ENCODE measurements at places on chromosomes 7 and 10. TPM values are rescaled to one million over a fixed set of nuclear protein-coding genes. Genes with fewer than 3 reads are reported as not detected.

- no peaks in the 10 kb centered on the region for H3K36me3 ChIP-seq
- no peak overlapping the region for H3K27ac ChIP-seq
- DNase-seq = no peak
These were observed 60.4 kb downstream of the TCERG1L start for GRCh38 chr10:131251146-131251541.

DNA sequence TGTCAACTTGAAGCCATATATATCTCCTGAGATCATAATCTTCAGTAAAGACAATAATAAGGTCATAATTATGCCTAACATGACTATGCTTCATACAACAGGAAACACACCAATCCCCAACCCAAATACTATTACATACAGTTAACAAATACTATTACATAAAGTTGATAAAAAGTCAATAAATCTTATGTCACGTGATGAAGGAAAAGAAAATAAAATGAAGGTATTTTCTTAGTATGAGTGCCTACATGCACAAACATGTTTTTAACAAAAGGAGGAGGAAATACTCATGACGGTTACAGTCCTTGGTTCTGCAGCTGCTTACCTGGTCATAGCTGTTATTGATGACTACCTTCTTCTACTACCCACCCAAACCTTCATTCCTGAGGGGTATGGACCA lies 810.7 kb downstream of the PHTF2 start:
- no peaks in the 10 kb centered on the region for H3K27me3 ChIP-seq
- H3K4me3 ChIP-seq = no peak overlapping the region

- H3K27me3 ChIP-seq = no peaks in the 10 kb centered on the region
- no peaks in the 10 kb centered on the region for H3K36me3 ChIP-seq
- no peak overlapping the region for H3K27ac ChIP-seq
- H3K4me3 ChIP-seq = no peak overlapping the region
- H3K4me1 ChIP-seq = peaks cover 9% of the 10 kb centered on the region
These were observed 456.8 kb upstream of the KLF6 start for GRCh38 chr10:4241724-4242345.

DNA sequence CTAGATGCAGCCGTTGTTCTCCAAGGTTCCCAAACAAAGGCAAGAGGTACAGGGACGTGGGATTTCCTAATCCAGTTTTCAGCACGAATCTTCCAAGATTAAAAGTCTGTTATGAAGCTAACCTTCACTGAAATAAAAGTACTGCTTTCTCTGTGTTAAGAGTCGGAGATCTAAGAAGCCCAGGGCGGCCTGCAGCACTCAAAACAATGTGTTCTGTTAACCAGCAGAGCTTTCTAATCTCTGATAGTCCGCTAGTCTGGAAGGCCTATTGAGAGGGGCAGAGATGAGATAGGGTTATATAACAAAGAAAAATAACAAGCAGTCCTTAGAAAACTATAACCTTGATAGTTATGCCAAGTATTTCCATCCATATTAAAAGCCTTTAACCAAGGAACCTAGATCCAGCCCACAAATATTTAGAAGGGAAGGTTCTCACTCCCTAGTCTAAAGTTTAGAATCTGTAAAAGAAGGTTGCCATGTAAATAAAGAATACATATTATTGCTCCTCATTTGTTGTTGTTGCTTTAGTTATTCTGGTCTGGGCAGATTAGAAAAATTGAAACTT lies 106.3 kb upstream of the SVIL start:
- no peaks in the 10 kb centered on the region for H3K4me1 ChIP-seq
- H3K27me3 ChIP-seq = no peaks in the 10 kb centered on the region
- no peak for DNase-seq
- H3K4me3 ChIP-seq = no peak overlapping the region
- no peaks in the 10 kb centered on the region for H3K36me3 ChIP-seq
- H3K27ac ChIP-seq = no peak overlapping the region

- H3K36me3 ChIP-seq = no peaks in the 10 kb centered on the region
- H3K27me3 ChIP-seq = no peaks in the 10 kb centered on the region
- H3K4me3 ChIP-seq = no peak overlapping the region
- no peaks in the 10 kb centered on the region for H3K4me1 ChIP-seq
- H3K27ac ChIP-seq = no peak overlapping the region
- no peak for DNase-seq
These were observed 58.4 kb upstream of the FZD8 start for GRCh38 chr10:35700487-35700882.

DNA sequence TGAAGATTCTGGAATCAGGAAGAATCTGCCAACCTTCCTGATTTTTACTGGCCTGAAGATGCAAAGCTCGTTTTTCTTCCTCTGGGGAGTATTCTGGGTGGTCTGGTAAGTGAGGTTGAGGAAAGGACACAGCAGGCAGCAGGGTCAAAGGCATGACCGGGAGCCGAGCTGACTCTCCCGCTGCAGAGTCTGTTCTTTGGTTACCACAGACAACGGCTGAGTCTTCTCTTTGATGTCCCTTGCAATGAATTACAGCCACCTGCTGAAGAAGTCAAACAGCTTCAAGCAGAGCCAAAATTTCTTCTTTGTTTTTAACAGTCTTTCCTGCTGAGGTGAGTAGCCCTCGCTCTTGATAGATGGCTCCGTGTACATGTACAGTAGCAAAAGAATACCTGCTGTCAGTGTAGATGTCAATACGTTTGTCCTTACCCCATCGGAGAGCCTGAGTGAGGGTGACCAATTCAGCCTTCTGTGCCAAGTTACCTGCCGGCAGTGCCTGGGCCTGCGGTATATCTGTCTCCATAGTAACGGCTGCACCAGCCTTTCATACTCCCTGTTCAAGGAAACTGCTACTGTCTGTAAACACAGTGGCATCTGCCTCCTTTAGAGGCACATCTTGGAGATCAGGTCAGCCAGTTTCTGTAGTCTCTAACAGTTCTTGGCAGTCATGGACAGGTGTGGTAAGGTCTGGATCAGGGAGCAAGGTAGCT lies 76.4 kb downstream of the PRR15 start:
- no peak overlapping the region for H3K27ac ChIP-seq
- no peaks in the 10 kb centered on the region for H3K27me3 ChIP-seq
- no peak for DNase-seq
- H3K4me3 ChIP-seq = no peak overlapping the region

DNA sequence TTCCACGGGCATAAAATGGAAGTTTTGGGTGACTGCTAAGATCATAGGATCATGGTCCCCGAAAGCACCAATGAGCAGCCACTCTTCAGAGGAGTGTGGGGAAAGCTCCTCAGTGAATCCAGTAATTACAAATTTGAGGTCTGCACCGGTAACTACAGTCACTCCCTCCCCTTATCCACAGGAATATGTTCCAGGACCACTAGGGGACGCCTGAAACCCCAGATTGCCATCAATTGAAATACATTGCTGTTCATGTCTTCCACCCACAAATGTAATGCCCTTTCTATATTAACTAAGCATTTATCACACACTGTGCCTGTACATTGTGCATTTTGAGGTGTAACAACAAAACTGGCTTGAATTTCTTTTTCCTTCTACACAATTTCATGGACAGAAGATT lies 447.9 kb upstream of the PFKP start:
- no peaks in the 10 kb centered on the region for H3K4me1 ChIP-seq
- H3K27me3 ChIP-seq = no peaks in the 10 kb centered on the region
- no peak overlapping the region for H3K4me3 ChIP-seq

GRCh38 chr10:76297358-76297757 lies 865.9 kb downstream of the LRMDA start:
- H3K4me1 ChIP-seq = no peaks in the 10 kb centered on the region
- H3K27me3 ChIP-seq = no peaks in the 10 kb centered on the region
- H3K27ac ChIP-seq = no peak overlapping the region

- H3K36me3 ChIP-seq = no peaks in the 10 kb centered on the region
- peaks cover 12% of the 10 kb centered on the region for H3K27me3 ChIP-seq
These were observed 3.7 kb downstream of the TRIL start for GRCh38 chr7:28954471-28954870.

GRCh38 chr10:132644527-132645246 lies 107.1 kb downstream of the INPP5A start:
- no peak overlapping the region for H3K27ac ChIP-seq
- no peak for DNase-seq
- H3K4me3 ChIP-seq = no peak overlapping the region
- H3K4me1 ChIP-seq = no peaks in the 10 kb centered on the region
- no peaks in the 10 kb centered on the region for H3K27me3 ChIP-seq

DNA sequence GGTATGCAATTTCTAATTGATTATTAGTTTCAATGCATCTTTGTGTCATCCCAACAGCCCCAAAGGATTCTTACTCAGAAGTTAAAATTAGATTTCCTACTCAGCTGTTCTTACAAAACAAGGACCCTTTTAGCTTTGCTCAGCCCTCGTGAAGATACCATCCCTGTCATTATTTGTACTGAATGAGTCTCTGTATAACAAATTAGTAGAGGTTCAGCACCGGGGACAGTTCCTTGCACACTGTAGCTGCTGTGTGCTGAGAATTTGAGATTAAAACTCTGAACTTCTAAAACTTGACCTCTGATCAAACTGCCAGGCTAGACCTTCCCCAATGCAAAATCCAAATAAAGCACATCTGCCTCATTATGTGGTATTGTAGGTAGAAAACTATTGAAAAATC lies 299.1 kb downstream of the LHFPL3 start:
- no peaks in the 10 kb centered on the region for H3K36me3 ChIP-seq
- no peak overlapping the region for H3K27ac ChIP-seq
- H3K4me1 ChIP-seq = no peaks in the 10 kb centered on the region
- DNase-seq = no peak

- no peak for DNase-seq
- H3K4me1 ChIP-seq = no peaks in the 10 kb centered on the region
- no peaks in the 10 kb centered on the region for H3K36me3 ChIP-seq
- no peak overlapping the region for H3K27ac ChIP-seq
These were observed 20.2 kb upstream of the GJD4 start for GRCh38 chr10:35584946-35585345.

GRCh38 chr10:122541541-122542002 lies 19.0 kb upstream of the DMBT1 start:
- DNase-seq = peak; percentile 41
- H3K36me3 ChIP-seq = no peaks in the 10 kb centered on the region
- no peak overlapping the region for H3K4me3 ChIP-seq
- peaks cover 53% of the 10 kb centered on the region for H3K4me1 ChIP-seq

- peak; percentile 47 for DNase-seq
- peak overlapping the region; percentile 20 for H3K4me3 ChIP-seq
- H3K36me3 ChIP-seq = no peaks in the 10 kb centered on the region
- no peaks in the 10 kb centered on the region for H3K27me3 ChIP-seq
- peak overlapping the region; percentile 57 for H3K27ac ChIP-seq
These were observed 43.9 kb upstream of the SRGN start for GRCh38 chr10:69043931-69044531.

- H3K4me3 ChIP-seq = no peak overlapping the region
- DNase-seq = no peak
- no peaks in the 10 kb centered on the region for H3K27me3 ChIP-seq
- no peaks in the 10 kb centered on the region for H3K36me3 ChIP-seq
- H3K4me1 ChIP-seq = no peaks in the 10 kb centered on the region
These were observed 397.6 kb downstream of the GPAM start for GRCh38 chr10:111785921-111786320.

DNA sequence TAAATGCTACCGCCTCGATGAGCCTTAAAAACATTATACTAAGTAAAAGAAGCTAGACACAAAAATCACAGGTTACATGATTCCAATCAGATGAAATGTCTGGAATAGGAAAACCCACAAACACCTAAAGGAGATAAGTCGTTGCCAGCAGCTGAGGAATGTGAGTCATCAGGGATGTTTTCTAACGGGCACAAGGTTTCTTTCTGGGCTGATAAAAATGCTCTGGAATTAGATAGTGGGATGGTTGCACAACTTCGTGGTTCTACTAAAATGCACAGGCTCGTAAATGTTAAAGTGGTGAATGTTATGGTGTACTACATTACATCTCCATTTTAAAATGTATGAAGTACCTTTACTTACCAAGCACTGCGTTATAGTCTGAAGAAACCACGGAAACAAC lies 9.7 kb downstream of the ABLIM1 start:
- no peak for DNase-seq
- no peaks in the 10 kb centered on the region for H3K27me3 ChIP-seq
- H3K4me3 ChIP-seq = no peak overlapping the region
- no peaks in the 10 kb centered on the region for H3K36me3 ChIP-seq
- no peak overlapping the region for H3K27ac ChIP-seq
- H3K4me1 ChIP-seq = no peaks in the 10 kb centered on the region

DNA sequence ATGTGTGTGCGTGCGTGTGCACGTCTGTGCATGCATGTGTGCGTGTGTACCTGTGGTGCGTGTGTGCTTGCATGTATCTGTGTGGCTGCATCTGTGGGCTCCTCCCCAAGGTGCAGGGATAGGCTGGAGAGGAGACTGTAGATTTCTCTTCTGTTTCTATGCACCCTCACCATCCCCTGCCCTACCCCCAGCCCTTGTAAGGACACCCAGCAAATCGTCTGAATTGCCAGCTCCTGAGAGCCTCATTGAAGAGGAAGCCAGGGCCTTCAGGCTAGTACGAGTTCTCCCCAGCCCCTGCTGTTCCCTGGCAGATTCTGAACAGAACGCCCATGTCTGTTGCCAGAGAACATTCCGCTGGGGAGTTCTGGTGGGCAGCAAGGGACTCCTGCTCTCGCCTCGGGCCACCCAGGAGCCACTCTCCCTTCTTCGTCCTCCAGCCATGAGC lies 17.0 kb upstream of the TRIM8 start:
- H3K4me1 ChIP-seq = peaks cover 6% of the 10 kb centered on the region
- no peak overlapping the region for H3K4me3 ChIP-seq
- no peak overlapping the region for H3K27ac ChIP-seq
- H3K27me3 ChIP-seq = no peaks in the 10 kb centered on the region
- H3K36me3 ChIP-seq = peaks cover 4% of the 10 kb centered on the region

DNA sequence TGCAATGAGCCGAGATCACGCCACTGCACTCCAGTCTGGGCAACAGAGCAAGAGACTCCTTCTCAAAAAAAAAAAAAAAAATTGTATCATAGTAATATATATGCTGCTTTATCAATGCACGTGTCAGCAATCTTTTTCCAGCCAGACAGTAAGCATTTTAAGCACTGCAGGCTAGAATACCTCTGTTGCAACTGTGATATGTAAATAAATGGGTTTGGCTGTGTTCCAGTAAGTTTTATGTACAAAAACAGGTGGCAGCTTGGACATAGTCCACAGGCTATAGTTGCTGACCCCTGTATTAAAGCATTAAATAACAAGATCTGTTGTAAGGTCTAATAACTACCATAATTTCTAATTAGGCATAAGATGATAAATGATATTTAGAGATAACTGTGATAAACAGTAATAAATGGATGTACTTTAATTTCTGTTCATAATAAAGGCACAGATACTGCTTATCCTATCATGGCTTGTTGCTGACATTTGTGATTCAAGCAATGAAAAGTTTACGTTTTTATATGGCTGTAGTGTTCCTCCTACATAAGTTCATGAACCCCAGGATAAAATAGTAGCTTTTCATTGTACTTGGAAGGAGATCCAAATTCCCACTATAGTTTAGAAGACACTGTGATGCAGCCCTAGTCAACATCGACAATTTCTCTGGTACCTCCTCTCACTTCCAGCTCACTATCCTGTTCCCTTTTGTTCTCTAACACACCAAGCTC lies 161.4 kb downstream of the ELMO1 start:
- DNase-seq = no peak
- H3K27me3 ChIP-seq = no peaks in the 10 kb centered on the region
- H3K27ac ChIP-seq = no peak overlapping the region
- no peak overlapping the region for H3K4me3 ChIP-seq

The CCZ1B gene
- total RNA-seq = 95.3 TPM

The ITGB8 gene
- 0.12 TPM for total RNA-seq

The IRF5 gene
- 9.1 TPM for total RNA-seq

The ZNF33B gene
- 71.3 TPM for total RNA-seq

The HOXA1 gene
- total RNA-seq = 0.75 TPM

The FKBP6 gene
- total RNA-seq = not detected

The BTAF1 gene
- 69.1 TPM for total RNA-seq

The UNCX gene
- total RNA-seq = not detected
